MM.1S (cell line): ENCODE measurements at places on chromosomes 4 and X.

GRCh38 chrX:123487669-123488068, 245.2 kb downstream of the THOC2 start:
- DNase-seq = no peak

DNA sequence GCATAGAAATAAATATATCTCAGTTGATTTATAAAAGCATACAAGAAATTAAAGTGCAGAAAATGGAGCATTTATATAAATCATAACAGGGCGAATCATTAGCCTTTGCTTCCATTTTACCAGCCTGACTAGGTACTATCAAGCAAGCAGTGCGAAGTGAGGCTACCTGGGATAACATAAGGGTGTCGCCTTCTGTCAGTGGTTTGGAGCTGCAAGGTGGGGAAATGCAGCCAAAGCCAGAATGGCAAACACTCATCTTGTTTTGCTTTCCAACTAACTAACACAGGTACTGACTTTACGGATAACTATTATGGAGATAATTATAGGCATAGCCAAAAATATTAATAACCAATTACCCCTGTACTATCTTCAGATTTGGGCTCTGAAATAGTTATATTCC, 1459.8 kb downstream of the RAPGEF2 start:
- DNase-seq = no peak

- peak; percentile 40 for DNase-seq
Observed at GRCh38 chr4:100170986-100171385, 19.3 kb downstream of the DDIT4L start.

- no peak for DNase-seq
Observed at GRCh38 chrX:43718081-43718480, 62.0 kb downstream of the MAOA start.

- no peak for DNase-seq
Observed at GRCh38 chr4:184617600-184618196, 31.5 kb downstream of the CASP3 start.

- no peak for DNase-seq
Observed at GRCh38 chrX:724256-724655, 93.7 kb downstream of the SHOX start.

DNA sequence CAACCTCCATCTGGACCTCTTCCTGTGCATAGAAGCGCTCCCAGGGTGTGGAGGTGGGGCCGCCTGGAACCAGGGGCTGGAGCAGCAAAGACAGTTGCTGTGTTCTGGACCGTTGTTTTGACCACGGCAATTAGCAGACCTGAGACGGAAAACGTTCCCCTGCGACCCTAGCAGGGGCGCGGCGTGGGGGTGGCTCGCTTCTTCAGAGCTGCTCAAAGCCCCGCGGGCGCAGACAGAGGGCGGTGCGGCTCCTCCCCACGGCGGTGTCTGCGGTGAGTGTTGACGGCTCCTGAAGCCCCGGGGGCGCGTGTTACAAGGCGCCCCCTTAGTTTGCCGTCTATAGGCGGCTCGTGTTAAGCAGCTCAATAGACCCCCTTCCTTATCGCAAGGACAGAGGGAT, 79.2 kb downstream of the TRIML1 start:
- DNase-seq = no peak

- DNase-seq = no peak
Observed at GRCh38 chr4:86530183-86530582, 63.9 kb upstream of the PTPN13 start.

GRCh38 chrX:34578237-34578636, 78.8 kb downstream of the TMEM47 start:
- DNase-seq = peak; percentile 11

GRCh38 chrX:30612250-30612655, 34.7 kb upstream of the TASL start:
- no peak for DNase-seq

- no peak for DNase-seq
Observed at GRCh38 chr4:152045807-152046571, 285.2 kb upstream of the GATB start.

- DNase-seq = peak; percentile 41
Observed at GRCh38 chrX:135185795-135186443, 14.7 kb upstream of the CT55 start.

GRCh38 chrX:131302701-131303100, 13.6 kb upstream of the IGSF1 start:
- no peak for DNase-seq

DNA sequence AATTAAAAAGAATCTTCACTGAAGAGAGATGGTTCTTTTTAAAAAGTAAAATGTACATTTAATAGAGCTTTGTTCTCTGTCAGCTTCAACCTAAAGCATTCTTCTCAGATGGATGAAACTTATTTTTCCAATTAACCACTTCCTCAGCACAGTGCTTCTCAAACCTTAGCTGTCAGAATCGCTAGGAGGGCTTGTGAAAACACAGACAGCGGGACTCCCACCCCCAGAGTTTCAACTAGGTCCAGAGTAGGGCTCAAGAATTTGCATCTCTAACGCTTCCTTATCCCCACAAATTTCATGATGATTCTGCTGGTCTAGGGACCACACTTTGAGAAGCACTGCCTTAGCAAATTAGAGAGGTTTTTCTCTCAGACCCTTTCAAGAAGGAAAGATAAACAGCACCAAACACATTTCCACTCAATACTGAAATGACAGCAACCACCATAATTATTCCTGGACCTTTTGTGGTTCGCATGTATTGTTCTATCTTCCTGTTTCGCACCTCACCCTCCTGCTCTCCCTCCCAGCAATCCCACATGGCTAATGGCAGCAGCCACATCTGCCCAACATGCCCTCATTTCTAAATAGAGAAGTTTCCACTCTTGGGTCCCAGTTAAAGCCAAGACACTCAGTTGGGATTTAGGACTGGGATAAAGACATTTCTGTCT, 73.2 kb downstream of the ZNF827 start:
- DNase-seq = no peak

DNA sequence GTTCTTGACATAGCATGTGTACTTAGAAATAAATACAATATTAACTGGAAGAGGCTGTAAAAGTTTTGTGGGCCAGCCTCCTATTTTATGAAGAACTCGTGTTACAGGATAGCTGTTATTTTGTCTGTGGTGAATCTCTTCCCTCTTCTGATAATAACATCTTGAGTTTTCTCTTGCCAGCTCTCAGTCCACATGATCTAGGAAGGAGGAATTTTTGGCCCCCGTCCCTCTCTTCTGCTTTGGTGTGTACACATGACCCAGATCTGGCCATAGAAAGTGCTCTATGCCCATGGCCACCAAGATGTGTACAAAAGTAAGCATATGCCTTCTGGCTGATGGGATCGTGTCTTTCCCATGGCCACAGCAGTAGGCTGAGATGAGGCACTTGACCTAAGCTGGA, 108.0 kb upstream of the LEF1 start:
- DNase-seq = no peak

DNA sequence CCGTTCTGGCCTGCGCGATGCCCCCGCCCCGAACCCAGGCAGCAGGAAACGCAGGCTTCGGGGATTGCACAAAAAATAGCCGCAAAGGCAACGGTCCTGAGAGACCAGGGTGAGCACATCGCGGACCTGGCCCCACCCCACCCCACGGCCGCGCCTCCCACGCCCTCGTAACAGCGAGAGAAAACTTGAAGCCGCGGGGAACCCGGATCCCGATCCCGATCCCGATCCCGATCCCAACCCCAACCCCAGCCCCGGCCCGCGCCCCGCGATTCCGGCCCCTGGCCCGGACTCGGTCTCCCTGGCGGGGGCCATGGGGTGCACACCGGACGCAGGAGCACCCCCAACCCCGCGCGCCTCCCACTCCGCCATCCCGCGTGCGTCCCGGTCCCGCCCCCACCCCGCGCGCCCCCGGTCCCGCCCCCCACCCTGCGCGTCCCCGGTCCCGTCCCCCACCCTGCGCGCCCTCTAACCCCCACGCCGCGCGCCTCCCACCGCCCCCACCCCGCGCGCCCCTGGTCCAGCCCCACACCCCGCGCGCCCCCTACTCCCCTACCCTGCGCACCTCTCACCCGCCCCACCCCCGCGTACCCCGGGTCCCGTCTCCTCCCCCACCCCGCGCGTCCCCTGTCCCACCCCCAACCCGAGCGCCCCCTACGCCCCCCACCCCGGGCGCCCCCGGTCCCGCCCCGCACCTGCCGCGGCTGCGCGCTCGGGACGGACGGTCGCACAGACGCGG, 29.0 kb downstream of the NOP14 start:
- DNase-seq = no peak

DNA sequence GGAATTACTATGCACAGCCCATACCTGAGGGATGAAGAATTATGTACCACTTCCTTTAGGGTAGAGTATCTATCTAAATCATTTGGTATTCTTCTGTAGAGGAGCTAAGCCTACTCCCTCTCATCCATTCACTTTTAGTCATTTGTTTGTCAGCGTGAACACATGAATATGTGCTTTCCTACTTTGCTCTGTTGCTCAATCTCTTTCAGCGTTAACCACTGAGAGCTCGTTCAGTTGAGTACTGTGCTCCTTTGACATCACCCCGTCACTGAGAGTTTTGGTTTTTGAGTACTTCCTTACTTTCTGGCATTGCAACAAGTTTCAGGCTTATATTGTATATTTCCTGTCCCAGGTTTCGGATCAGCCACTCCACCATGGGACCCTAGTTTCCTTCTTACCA, 700.6 kb downstream of the NLGN4X start:
- DNase-seq = no peak

DNA sequence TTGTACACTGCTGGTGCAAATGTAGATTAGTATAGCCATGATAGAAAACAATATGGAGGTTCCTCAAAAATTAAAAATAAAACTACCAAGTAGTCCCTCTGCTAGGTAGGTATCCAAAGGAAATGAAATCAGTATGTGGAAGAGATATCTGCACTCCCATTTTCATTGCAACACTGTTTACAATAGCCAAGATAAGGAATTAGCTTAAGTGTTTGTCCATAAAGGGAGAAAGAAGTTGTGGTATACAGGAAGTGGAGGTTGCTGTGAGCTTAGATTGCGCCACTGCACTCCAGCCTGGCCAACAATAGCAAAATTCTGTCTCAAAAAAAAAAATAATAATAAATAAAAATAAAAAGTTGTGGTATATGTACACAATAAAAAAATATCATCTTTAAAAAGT, 325.0 kb upstream of the EMCN start:
- no peak for DNase-seq

DNA sequence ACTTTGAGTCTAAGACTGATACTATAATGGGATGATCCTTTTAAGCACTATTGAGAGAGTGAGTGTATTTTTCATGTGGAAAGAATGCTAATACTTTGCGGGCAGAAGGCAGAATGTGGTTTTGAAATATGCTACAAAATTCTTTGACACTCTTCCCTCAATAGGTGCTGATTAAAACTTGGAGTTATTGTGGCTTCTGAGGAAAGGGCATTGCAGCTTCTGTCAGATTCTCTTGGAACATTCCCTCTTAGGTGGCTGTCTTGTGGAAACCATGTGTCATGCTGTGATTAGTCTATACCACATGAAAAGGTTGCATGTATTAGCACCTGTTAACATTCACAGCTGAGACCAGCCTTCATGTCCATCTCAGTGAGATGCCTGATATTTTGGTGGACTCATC, 547.0 kb downstream of the STIM2 start:
- no peak for DNase-seq

- DNase-seq = no peak
Observed at GRCh38 chr4:48153791-48154550, 19.9 kb upstream of the TXK start.

DNA sequence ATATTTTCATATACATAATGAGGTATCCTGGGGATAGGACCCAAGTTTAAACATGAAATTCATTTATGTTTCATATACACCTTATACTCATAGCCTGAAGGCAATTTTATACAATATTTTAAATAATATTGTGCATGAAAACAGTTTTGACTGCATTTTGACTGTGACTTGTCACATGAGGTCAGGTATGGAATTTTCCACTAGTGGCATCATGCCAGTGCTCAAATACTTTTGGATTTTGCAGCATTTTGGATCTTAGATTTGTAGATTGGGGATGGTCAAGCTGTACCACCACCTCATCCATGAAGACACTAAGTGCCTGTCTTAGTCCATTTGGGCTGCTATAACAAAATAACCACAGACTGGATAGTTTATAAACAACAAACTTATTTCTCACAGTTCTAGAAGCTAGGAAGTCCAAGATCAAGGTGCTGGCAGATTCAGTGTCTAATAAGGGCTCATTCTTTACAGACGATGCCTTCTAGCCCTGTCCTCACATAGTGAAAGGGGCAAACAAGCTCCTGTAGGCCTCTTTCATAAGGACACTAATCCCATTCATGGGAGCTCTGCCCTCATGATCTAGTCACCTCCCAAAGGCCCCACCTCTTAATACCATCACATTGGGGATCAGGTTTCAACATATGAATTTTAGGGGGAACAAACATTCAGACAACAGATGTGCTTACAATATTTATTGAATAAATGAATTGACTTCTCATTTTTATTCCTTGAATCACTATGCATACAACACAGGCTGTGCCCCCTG, 9.4 kb downstream of the NUDT6 start:
- DNase-seq = no peak

- DNase-seq = no peak
Observed at GRCh38 chr4:7691982-7692381, 247.7 kb downstream of the AFAP1 start.

- no peak for DNase-seq
Observed at GRCh38 chr4:80646061-80646460, 310.5 kb downstream of the CFAP299 start.

DNA sequence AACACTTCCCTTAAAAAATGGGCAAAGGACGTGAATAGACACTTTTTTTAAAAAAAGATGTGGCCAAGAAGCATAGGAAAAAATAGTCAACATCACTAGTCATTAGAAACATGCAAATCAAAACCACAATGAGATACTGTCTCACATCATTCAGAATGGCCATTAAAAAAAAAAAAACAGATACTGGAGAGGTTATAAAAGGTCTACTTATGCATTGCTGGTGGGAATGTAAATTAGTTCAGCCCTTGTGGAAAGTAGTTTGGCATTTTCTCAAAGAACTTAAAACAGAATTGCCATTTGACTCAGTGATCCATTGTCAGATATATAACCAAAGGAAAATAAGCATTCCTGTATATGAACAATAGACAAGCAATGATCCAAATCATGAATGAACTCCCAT, 352.8 kb upstream of the EPHA5 start:
- no peak for DNase-seq

DNA sequence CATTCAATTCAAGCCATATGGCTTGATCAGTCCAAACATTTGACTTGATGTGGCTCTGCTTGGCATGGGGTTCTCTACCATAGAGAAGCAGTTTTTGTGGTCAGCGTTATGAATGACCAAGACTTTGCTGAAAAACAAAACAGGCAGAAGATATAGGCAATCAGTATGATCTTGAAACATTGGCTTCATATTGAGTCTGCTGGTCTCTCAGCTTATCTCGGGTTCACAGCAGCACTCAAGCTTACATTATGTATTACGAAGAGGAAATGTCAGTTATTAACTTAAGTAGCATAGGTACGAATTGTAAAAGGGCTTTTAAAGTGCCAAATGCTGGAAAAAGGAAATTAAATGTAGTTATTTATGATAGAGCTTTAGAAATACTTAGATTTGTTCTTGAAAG, 99.0 kb downstream of the AFF2 start:
- no peak for DNase-seq

DNA sequence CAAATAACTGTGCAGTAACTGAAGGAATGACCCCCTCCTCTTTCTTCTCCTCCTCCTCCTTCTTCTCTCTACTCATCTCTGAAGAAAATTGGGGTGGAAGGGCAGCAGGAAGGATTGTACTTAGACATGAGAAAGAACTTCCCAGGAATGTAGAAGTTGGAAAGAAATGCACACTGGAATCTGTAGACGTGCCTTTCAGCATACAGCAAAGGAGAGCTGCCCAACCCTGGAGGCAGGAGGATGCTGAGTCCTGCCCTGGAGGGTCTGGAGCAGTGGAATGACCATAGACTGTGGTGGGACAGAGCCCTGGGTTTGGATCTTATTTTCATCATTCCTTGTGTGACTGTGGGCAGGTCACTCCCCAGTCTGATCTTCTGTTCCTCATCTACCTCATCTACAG, 80.1 kb downstream of the PJA1 start:
- DNase-seq = no peak
